ENCODE measurements at places on chromosomes 13 and 19.

DNA sequence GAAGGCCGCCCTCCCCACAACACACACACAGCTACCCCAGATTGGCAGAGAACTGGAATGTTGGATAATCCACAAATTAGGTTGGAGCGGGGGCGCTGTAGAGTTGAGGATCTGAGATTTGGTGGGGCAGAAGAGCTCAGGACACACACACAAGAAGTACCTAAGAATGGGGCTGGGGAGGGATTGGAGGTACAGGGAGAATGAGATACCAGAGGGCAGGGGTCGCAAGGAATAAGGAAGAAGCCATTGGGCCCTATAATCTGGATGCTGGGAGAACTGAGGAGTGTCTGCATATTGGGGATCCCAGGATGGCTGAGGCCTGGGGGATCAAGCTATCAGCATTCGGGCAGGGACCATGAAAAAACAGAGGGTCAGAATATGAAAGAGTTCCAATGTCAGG, 11.5 kb downstream of the SYT3 start:
- DNase-seq, result no peak

DNA sequence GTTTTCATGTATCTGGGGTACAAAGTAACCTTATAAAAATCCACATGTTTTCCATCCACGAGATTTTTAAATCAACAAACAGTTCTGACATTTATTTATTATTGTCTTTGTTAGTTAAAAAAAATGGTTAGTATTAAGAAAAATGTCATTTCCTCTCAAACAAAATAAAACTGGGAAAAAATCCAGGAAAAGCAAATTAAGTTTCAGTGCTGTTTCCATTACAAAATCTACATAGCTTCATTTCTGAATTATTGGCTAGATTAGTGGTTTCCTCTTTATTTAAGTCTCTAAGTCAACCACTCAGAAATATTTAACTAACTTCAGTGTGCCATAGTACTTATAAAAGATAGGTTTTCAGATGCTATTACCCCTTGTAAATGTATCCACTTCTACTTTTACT, 49.1 kb downstream of the MZT1 start:
- DNase-seq, result no peak

- no peak for DNase-seq
These were observed 91.8 kb upstream of the RAP2A start for GRCh38 chr13:97342136-97342535.

- DNase-seq, result no peak
These were observed 155.1 kb downstream of the SUCLA2 start for GRCh38 chr13:47845981-47846380.

- no peak for DNase-seq
These were observed 8.1 kb downstream of the ZNF766 start for GRCh38 chr19:52277471-52277870.

DNA sequence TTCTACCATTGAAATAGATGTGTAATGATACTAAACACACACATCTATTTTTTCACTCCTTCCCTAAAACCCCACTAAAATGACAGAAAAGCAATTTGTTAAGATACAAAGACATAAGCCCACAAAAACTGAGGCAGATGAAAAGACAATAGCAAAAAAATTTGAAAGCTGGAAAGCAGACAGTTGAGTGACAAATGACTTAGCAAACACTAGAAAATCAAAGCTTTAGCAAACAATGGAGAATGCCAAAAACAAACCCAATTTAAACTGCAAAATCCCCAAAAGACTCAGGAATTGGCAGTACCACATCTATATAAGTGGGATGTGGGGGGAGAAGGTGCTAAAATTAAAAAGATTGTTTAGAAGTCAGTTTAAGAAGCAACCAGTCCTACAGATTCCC, 9.5 kb downstream of the TSC22D1 start:
- DNase-seq, result no peak

- peak; percentile 86 for DNase-seq
These were observed 9.5 kb downstream of the DYRK1B start for GRCh38 chr19:39824143-39825092.

- DNase-seq, result no peak
These were observed 2.2 kb downstream of the APC2 start for GRCh38 chr19:1451916-1452801.

DNA sequence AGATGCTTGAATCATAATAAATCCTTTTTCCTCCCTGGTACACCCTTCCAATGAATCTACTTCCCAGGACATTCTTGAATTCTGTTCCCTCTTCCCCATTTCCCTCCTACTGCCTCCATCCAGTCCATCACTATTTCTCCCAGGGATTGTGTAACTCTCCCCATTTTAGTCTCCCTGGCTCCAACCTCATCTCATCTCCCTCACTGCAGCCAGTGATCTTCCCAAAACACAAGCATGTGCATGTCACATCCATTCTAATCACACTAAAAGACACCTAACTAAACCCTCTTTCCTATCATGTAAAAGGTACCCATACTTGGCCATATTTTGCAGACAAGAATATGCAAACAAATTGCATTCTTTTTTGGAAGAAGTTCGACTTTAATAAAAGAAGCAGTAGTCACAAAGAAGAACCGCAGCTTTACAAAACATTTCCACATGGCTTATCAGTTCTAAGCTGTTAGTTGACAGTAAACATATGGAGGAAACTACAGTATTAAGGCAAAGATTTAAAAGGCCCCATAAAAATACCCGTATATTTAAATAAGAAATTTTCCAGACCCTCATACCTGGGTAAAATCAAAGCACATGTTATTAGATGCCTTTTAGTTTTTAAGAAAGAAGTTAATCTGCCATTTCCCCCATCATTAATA, 111.0 kb downstream of the KCTD12 start:
- no peak for DNase-seq

- no peak for DNase-seq
These were observed 3.4 kb upstream of the CTU1 start for GRCh38 chr19:51111606-51112005.

GRCh38 chr19:49432141-49433073, 7.2 kb downstream of the GFY start:
- no peak for DNase-seq

GRCh38 chr19:9144920-9145319, 4.7 kb downstream of the ZNF317 start:
- DNase-seq, result no peak

- no peak for DNase-seq
These were observed 457.6 kb upstream of the GPC6 start for GRCh38 chr13:92769046-92769445.

DNA sequence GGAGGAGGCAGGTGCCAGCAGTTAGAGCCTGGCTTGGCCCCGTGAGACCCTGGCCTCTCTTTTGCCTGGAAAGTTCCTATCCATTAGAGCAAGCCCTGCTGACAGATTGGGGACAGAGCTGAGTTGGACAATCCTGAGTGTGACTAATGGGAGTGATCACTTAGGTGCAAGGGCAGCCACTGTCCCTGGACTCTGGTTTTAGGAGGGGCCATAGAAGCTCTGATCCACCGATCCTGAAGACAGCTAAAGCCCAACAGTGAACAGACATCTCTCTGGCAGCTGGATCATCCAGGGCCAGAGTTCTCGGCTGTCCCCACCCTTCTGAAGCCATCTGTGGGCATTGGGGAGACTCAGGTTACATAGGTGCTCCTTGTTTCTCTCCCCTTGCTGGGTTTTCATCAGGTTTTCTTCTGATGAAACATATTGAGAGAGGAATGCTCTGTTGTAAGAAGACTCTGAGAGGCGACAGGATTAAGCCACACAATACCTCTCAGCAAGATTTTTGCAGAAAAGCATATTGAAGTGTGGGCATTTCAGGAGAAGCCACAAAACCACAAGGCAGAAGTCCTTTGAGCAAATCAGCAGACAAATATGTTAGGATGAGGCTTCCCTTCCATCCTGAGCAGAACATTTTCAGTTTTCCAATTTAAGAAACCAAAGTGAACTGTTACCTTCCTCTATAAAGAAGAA, 288.0 kb upstream of the MAB21L1 start:
- DNase-seq, result no peak

DNA sequence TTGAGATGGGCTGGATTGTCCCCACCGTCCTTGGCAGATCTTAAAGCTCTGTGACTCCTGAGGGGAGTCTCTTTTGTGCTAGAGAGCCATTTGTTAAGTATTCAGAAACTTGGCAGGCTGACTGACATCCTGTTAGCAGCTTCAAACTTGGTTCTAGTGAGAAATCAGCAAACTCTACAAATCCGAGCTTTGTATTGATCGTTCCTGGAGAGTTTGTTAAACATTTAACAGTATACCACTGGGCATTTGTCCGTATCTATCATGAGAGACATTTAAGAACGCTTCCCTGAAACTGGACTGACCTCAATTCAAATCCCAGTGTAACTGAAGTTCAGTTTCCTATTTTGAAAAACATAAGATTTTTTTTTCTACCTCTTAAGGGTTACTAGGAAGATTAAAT, 3.1 kb downstream of the ATP12A start:
- no peak for DNase-seq

GRCh38 chr13:33251131-33251661, 34.4 kb downstream of the STARD13 start:
- DNase-seq, result no peak

DNA sequence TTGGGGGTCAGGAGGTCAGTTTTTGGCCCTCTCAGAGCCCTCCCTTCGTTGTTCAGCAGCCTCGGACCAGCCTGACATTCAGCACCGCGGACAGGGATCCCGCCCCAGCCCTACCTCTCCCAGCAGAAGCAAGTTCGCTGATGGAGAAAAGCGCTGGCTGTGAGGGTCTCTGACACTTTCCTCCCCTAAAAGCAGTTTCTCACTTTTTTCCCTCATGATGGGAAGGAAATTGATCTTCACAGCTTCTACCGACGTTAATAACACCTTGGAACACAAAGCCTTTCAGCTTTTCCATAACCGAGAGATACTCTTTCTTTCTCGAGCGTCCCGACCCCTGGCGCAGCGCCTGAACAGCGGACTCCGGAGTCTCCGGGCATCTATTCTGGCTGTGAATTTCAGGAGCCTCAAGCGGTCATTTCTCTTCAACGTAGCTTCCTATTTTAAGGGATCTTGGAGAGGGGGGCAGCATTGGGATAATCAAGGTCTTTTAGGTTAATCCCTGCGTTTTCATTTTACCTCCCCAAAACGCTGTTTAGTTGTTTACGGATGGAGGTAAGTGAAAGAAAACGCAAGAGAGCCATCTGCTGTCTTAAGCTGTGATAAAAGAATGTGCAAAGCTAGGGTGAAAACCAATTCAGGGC, 467.2 kb downstream of the ITGBL1 start:
- DNase-seq, result no peak

- DNase-seq, result no peak
These were observed 283.1 kb downstream of the KLF12 start for GRCh38 chr13:73851104-73851503.

DNA sequence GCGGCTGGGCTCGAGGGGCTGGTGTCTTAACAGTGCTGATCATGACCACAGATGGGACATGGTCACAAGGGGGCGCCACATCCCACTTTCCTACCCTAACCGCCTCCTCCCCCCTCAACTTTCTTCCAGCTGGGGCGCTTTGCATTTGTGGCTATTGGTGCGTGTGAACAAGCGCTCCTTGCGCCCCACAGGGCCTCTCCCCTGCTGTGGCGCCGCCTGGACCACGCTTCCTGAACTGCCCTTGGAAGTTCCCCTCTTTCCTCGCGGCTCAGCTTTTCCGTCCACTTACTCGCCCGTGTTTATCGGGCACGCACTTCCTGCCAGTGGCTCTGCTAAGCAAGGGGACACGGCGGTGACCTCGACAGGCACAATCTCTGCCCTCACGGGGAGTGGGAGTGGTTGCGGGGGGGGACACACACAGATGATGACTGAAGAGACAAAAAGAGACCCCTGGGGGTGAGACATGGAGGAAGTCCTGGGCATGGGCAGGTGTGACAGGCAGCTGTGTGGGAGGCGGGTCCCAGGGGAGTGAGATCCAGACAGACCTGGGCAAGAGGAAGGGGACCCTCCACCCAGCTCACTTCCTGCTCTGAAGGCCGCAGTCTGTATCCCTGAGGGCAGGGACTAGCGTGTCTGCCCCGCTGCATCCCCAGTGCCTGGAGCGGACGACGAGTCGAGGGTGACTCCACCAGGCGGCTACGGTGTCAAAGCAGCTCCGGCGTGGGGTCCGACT, 40.3 kb downstream of the ZNF787 start:
- no peak for DNase-seq

Measured in retinal pigment epithelial cell (primary cell).